Hematopoietic multipotent progenitor cell treated with erythropoietin and hydrocortisone succinate and interleukin-3 and kit ligand, for 17 days (in vitro differentiated cells): ENCODE measurements at places on chromosomes 5 and 9.

GRCh38 chr5:36436306-36436705 lies 134.6 kb upstream of the RANBP3L start:
- DNase-seq: no peak

DNA sequence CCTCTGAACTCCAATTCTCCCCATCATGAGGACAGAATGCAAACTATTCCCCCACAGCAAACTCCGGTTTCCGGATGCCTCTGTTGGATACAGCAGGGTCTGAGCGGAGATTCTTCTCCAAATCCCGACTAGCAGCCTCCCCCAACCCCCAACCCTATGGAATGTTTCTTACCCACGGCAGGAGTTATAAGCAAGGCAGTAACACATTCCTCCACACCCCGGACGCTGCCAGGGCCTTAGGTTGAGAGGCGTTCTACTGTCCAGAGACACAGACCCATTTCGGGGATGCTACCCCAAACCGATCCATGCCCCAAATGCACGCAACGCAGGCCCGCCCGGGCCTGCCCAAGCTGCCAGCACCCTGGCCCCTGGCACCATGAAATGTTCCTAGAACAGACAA lies 85.6 kb upstream of the LMX1B start:
- no peak for DNase-seq

- no peak for DNase-seq
Observed at GRCh38 chr5:120419127-120419526, 45.0 kb upstream of the PRR16 start.

DNA sequence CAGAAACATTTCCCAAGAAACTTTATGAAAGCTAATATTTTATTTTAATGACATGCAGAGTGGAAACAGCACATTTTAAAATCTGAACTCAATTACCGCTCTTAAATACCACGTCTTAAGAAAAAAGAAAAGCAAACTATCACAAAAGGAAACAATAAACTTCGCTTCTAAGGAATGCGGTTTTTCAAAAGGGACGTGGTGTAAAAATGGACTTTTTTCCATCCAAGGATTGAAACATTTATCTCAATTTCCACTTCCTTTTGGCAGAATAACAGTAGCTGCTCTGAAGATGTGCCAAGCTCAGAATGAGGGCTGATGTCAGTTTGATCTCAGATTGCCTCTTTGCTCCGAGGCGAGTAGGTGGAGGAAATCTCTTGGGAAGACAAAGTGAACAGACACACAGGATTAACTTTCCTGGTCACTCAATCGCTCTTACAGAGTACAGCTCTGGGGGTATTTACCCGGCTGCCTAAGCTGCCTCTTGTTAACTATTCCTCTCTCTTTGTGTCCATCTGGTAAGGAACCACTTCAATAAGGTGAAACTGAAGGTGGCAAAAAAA lies 158.5 kb downstream of the TRPM6 start:
- DNase-seq: no peak
